ENCODE measurements at places on chromosomes 3 and 15.

GRCh38 chr3:184168363-184169120 lies 6.1 kb upstream of the AP2M1 start:
- no peak for DNase-seq

DNA sequence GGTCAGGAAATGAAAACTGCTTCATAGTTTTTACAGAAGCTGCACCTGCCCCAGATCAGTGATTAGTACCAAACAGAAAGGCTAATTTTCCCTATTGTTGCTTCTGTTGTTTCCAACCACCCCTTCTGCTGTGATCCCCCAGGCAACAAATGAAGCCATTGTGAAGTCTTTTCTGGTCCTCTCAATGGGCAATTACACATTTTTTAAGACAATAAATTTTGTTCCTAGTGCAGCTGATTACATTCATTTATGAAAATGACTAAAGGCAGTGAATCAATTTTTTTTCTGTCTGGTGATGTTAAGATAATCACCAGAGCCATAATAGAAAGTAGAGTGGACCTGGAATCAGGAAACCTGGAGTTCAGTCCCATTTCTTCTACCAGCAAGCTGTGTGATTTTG lies 32.7 kb downstream of the GLDN start:
- no peak for DNase-seq

DNA sequence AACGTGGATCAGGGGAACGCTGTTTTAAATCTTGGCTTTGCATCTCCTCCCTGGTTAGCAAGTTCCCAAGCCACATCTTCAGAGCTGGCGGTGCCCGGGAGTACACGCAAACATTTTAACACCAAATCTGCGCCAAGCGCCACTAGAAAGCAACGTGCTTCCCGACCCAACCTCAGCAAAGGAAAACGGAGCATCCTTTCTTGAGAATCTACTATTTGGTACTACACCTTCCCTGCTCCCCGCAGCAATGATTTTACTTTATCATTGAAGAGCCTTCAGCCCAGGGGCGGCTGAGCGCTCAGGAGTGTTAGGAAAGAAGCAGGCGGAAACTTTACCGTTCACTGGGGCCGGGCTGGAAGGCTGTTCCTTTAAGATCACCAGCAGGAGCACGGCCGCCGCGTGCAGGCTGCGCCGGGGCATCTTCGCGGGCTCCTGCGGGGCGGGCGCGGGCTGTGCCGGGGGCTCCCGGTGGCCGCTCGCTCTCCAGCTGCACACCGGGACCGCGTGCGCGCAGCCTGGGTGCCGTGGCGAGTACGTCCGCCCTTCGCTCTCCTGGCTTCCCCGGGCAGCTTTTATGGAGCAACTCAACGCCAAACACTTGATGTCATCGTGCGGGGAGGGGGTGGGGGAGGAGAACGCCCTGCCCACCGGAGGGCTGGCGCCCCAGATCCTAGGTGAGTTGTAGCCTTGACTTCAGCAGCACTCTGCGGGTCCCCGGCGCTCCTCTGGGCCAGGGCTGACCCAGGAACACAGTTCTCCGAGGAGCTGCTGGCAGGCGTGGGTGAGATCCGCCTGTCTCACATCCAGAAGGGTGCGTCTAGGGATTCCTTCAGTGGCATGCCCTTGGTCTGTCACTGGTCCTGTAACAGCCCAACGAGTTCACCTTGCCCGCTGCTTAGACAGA lies at the start of gene CA12:
CA12 (minus strand) TSS at position 546 of the 904 bp plus-strand sequence; CDS start at position 420, 126 bp downstream.
- no peak for DNase-seq

DNA sequence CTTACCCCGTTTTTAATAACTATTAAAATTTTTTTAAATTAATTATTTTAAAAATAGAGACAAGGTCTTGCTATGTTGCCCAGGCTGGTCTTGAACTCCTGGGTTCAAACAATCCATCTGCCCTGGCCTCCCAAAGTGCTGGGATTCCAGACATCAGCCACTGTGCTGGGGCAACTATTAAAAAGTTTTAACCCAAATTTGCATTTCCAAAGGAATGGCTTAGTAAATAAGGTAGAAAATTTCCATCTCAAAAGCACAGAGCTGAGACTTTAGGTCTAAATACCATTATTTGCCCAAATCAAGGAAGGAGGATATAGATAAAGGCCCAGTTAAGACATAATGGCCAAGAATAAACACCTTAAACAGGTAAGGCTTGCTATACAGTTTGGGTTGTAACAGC lies 56.4 kb downstream of the MINDY4B start:
- DNase-seq, result no peak

GRCh38 chr3:39505866-39506742 lies 38.6 kb downstream of the MOBP start:
- no peak for DNase-seq

DNA sequence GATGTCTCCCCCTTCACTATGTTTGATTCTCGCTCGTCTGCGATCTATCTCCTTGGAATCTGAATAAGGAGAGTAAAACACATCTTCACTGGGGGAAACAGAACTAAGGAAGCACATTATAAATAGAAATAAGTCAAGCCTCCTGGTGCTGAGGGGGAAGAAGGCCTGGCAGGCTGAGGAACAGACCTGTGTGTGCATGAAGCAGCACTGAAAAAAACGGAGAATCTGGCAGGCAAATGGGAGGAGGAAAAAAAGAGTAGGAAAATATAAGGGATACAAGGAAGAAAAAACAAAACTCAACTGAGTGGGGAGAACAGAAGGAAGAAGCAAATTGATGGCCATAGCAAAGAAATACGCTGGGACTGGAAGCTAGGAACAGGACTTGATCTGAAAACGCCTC lies 25.7 kb downstream of the PARP16 start:
- no peak for DNase-seq

DNA sequence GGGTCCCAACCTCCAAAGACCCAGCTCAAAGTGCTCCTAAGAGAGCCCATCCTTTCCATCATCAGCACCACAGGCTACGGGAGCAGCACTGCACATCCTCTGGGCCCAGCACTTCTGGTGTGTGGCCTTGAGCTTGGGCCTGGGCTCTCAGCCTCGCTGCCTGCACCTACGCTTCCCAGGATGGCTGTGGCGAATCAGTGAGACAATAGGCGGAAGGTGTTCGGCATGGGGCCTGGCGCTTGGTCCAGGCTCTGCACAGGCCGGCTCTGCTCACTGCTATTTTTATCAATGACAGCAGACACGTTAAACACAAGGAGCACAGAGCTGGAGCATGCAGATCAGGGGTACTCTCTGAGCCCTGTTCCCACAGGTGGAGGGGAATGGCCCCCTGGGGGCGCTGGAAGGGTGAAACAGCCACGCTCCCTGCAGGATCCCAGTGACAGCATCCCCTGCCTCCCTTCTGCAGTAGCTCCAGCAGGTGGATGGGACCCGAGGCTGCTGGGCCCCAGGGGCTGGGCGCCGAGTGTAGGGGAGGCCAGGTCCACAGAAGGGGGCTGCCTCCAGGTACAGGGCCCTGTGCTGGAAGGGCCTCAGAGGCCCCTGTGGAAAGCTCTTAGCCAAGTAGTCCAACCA lies 90.0 kb upstream of the RPL32 start:
- DNase-seq, result no peak

All from T-helper 1 cell (primary cell).